ENCODE measurements at places on chromosomes 5 and 9.

DNA sequence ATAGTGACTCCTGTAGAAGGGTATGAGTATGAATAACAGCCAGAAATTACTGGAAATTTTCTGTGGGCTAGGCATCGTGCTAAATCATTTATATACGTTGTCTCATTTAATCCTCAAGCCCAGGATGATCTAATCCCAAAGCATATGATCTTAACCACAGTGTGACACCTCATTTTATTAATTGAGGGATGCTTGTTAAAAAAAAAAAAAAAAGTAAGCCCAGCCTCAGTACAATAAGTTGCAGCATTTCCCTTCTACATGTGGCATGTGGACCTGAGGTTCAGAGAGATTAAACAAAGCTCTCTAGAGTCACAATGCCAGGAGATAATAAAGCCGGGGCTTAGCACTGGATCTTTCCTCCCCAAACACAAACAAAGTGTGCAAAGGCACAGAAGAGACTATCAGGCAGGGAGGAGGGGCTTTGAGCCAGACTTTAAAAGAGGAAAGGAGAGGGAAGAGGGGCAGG is 49.5 kb downstream of the KLF4 start:
- no peak for DNase-seq

GRCh38 chr5:38598994-38599617 is 42.7 kb upstream of the LIFR start:
- DNase-seq = no peak

GRCh38 chr5:142143878-142144277 is 35.3 kb downstream of the NDFIP1 start:
- no peak for DNase-seq

DNA sequence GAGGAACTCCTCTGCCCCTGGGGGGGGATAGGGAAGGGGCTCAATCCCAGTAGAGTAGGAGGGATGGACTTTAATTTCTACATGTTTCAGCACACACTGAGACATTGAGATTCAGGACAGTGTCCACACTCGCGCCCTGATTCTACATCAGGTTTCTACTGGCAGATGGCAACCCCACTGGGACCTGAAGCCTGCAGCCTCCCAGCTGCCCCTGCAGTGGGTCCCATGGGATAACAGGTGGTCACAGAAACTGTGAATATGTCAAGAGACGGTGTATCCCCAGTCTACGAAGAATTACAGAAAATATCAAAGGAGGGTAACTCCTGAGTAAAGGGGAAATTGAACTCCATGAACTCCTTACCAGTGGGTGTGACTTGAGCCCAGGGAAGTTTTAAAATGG is 2.4 kb upstream of the TERT start:
- DNase-seq = no peak

DNA sequence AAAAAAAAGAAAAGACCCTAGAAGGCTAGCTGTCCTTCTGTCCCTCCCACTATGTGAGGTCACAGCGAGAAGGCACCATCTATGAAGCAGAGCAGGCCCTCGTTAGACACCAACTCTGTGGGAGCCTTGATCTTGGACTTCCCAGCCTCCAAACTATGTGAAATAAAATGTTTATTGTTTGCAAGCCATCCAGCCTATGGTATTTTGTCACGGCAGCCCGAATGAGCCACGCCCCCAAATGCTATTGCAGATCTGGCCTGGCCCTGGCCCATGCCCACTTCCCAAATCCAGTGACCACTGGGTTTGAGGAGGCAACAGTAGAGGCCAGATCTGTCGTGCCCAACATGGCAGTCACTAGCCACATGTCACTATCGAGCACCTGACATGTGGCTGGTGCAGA is 10.8 kb downstream of the STK10 start:
- no peak for DNase-seq

- DNase-seq = no peak
Measured at GRCh38 chr5:170614720-170615119, 110.9 kb downstream of the KCNIP1 start.

DNA sequence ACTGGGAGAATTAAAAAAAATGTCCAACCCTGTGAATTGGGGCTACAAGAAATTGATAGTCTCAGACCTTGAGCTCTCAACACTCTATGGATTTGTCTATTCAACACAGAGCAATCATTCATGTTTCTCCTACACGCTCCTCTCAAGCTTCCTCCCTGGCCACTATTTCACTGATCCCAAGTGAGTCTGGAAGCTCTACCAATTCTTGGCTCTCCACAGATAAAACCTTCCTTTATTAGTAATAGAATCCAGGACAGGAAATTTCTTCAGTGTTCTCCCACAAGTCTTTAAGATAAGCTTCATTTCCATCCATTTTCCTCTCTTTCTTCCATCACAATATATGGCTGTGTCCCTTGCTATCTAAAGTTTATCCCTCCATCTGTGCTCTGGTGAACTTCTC is 215.1 kb upstream of the PAPPA start:
- DNase-seq = no peak

GRCh38 chr5:14266686-14267085 is 123.5 kb downstream of the TRIO start:
- DNase-seq = no peak

DNA sequence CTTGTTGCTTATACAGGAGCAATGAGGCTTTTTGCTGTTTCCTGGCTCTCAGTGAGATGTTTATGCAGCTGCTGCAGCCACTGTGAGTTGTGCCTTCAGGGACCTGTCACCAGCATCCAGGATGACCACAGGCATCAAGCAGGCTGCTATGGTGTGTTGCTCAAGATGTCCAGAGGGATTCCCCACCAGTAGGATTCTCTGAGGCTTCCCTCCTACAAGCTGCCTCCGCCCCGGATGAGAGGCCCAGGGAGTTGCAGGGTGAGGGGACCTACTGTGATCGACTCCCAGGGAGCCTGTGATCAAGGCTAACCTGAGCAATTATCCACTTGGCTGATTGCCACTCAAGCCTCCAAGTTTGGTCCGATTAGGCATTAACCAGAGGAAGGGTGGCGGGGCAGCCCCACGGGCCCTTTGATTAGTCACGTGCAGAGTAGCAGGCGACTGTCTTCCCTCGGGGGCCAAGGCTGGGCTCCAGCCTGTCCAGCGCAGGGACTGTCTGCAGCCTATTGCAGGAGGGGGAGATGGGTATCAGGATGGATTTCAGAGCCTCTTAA is 1.8 kb upstream of the FAT2 start:
- DNase-seq = no peak

GRCh38 chr5:74938250-74938933 is 72.2 kb upstream of the FAM169A start:
- no peak for DNase-seq

DNA sequence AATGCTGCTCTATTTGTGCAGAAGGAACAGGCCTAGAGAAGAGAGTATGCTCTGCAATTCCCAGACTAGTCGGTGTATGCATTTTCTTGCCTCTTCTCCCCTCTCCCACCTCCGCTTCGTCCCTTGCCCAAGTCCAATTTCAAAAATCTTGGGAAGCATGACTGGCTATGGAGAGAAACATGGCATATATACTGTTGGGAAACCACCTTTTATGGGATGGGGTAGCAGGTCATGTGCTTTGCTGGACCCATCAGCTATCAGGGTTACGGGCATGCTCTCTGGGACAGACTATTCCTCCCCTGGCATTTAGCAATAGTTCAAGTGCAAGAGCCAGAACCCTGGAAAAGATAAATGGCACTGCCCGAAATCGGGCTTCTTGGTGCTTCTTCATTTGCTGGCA is 12.0 kb downstream of the ISL1 start:
- no peak for DNase-seq

- DNase-seq = no peak
Measured at GRCh38 chr5:58274191-58274590, 185.7 kb downstream of the PLK2 start.

GRCh38 chr9:34579104-34579807 is 10.3 kb downstream of the CNTFR start:
- DNase-seq = no peak

DNA sequence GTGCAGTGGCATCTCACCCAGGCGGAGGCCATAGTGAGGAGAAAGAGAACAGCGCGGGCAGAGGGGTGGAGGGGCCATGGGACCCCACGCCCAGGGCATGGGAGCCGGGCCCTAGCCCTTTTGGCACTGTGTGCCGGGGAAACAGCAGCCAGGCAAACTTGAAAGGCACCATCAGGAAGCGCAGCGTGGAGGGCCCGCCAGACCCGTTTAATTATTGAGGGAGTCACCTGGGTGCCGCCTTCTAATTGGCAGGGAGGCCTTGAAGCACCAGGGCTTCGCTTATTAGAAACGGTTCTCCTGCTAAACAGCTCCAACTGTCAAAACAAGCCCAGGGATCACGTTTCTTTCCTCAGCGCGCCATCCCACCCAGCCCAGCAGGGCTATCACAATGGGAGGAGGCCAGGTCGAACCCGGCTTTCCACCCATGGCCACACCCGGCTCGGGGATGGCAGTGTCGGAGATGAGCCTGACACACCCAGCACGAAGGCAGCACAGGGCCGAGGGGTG is 104.6 kb upstream of the SARDH start:
- DNase-seq = no peak

DNA sequence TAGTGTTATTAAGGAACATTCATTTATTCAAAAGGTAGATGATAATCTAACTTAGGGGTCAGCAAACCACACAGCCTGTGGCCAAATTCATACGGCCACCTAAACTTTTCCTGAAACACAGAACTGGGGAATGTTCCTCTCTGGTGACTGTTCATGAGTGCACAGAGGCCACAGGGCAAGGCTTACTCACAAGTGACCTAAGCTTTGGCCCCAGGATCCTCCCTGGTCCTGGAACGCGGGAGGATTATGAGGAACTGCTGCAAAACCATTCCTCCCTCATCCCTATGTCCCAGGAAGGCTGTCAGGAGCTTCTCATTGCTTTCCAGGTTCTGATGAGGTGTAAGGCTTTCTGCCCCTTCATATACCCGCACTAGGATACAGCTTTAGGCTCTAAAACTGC is 397.6 kb downstream of the SEMA5A start:
- DNase-seq = no peak

DNA sequence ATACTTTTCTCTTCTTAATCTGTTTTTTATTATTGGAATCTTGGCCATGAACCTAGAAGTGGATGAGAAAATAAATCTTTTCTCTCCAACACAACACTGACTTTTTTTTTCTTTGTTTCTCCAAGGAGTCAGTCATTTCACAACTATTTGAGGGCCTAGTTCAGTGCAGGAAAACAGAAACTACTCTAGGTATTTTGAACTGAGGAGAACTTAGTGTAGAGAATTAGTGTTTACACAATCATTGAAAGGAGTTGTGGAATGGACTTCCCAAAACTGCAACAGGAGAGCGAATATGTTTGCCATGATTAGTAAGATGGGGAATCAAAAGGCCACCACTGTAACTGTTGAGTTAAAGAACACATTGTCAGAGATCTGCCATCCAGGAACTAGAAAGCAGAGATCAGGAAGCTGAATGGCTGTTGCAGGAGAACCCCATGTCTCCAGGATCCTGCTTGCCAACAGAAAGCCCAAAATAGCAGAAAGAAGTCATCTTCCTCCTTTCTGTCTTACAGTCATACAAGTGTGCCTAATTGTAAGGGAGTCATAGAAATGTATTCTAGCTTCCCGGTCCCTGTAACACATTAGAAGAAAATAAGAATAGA is 20.3 kb upstream of the PCDH1 start:
- DNase-seq = no peak

- no peak for DNase-seq
Measured at GRCh38 chr9:127248241-127248640, 16.3 kb upstream of the GARNL3 start.

DNA sequence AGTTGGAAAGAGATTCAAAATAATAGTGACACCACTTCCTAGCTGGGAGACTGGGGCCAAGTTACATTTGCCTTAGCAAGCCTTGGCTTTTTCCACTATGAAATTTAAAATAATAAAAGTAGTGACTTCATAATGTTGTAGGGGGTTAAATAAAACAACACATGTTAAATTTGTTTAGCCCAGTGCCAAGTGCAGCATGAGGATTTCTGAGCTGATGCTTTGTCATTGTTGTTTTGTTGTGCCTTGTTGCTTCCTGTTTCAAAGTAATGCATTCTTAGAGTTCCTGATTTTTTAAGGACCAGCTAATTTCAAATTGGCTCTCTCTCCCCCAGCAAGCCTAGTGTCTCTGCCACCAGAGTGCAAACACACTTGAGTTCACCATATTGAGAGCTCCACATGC is 270.7 kb upstream of the PAPPA start:
- no peak for DNase-seq

DNA sequence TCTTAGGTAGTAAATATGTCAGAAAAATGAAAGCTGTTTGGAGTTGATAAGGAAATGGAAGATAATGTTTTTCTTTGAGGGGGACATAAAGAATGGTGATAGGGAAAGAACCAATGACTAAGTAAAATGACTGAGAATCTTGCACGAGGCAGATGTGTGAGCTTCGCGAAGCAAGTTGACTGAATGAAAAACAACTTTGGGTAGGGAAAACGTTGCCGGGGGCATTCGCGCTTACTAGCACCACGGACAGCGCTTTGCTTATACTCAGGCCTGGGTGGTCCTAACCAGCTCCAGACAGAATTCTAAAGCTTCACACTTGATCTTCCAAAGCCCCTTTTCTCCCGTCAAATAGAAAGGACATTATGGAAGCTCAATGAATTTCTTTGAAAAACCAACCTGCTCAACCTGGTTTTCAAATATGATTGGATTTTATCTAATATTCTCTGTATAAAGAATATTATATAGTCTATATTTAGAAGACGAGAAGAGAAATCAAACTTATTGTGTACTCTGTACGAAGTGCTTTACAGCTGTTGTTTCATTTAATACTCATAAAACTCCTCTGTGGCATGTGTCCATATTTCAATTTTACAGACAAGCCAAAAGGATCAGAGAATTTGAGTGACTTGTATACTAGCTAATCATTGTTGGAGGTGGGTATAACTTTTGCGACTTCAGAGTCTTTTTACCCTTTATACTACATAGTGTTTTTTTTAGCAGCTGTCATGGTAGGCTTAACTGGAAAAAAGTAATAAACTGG is 1.9 kb upstream of the CDKN2B start:
- DNase-seq = no peak

DNA sequence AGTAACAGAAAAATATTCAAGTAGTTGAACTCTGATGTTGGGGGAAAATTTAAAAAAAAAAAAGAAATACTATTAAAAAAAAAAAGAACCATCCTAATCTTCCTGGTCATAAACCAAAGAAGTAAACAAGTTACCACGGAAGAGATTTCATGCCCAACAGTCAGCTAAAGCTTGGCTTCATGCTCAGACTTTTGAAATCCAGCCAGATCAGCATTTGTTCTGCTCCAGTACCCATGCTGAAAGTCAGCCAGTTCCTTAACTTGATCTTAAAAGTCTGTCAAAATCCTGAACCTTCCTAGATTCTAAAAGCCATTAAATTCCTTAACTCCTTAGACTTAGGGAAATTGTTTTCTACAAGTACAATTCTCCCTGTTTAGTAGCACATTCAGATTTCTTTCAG is 908.7 kb upstream of the CDH9 start:
- no peak for DNase-seq

GRCh38 chr9:96719521-96719920 is 58.4 kb downstream of the ZNF510 start:
- DNase-seq = no peak

- DNase-seq = no peak
Measured at GRCh38 chr5:176420086-176420485, 3.7 kb upstream of the CLTB start.

DNA sequence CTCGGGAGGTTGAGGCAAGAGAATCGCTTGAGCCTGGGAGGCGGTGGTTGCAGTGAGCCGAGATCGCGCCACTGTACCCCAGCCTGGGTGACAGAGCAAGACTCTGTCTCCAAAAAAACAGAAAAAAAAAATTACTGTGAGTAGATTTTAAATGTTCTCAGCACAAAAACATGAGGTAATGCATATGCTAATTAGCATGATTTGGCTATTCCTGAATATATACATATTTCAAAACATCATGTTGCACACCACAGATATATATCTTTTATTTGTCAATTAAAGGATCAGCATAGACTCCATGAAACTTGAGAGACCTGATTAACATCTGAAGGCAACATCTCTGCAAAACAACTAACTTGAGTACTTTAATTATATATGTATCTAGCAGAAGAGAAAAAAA is 103.3 kb downstream of the THBS4 start:
- DNase-seq = no peak

Data from posterior cingulate gyrus (tissue), 11 donors.